ENCODE measurements at places on chromosomes 13 and 19. TPM values are rescaled to one million over a fixed set of nuclear protein-coding genes. Genes with fewer than 3 reads are reported as not detected.

DNA sequence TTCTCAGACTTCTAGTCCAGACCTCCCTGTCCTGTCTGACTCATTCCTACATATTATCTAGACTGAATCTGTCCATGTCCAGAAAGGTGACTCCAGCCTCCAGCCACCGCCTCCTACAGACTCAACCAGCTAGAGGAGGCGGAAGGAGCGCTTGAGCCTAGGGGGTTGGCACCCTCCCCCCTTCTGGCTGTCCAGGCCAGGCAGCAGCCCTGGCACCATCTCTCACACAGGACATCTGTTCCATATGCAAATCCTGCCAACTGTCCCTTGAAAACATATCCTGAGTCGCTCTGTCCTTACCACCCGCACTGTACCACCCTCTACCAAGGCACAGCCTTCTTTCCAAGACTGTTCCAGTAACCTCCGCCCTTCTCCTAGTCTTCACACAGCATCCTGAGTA, 150.7 kb upstream of the WASF3 start:
- DNase-seq: no peak

Gene ZNF177
- 3.1 TPM for total RNA-seq

DNA sequence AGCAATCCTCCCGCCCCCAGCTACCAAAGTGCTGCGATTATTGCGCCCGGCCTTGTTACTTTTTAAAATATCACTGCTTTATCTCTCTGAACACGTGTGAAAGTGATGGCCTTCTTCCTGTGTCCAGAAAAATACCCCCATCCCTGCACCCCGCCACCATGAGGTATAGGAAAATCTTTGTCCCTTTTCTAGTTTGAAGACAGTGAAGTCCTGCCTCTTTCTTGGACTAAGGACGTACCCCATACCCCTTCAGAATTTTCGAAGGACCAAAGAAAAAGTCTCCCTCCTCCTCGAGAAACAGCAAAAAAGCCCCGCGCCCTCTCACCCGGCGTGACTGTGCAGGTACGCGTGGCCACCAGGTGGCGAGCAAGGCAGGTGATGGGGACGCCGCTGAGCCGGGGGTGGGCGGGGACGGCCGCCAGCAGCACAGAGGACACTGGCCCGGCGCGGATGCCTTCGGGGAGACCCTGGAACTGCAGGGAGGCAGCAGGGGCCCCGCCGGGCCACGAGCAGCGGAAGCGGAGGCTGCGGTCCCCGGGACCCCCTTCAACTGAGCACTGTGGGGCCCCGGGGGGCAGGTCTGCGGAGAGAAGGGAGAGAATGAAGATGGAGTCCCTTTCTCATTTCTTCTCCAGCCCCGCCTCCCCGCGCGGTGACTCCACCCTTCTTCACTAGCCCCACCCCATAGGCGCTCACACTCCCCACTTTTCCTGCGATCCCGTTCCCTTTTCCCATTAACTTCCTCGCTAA, 3.2 kb downstream of the VSIG10L start:
- peak; percentile 75 for DNase-seq

GRCh38 chr19:6218491-6219146, 61.2 kb downstream of the MLLT1 start:
- peak; percentile 73 for DNase-seq

GRCh38 chr19:33283589-33283988, 18.7 kb downstream of the CEBPA start:
- DNase-seq: no peak

- DNase-seq: no peak
These were observed 393.8 kb downstream of the ITGBL1 start for GRCh38 chr13:101846249-101846648.

GRCh38 chr13:91212231-91212630, 135.3 kb upstream of the MIR17HG start:
- no peak for DNase-seq

DNA sequence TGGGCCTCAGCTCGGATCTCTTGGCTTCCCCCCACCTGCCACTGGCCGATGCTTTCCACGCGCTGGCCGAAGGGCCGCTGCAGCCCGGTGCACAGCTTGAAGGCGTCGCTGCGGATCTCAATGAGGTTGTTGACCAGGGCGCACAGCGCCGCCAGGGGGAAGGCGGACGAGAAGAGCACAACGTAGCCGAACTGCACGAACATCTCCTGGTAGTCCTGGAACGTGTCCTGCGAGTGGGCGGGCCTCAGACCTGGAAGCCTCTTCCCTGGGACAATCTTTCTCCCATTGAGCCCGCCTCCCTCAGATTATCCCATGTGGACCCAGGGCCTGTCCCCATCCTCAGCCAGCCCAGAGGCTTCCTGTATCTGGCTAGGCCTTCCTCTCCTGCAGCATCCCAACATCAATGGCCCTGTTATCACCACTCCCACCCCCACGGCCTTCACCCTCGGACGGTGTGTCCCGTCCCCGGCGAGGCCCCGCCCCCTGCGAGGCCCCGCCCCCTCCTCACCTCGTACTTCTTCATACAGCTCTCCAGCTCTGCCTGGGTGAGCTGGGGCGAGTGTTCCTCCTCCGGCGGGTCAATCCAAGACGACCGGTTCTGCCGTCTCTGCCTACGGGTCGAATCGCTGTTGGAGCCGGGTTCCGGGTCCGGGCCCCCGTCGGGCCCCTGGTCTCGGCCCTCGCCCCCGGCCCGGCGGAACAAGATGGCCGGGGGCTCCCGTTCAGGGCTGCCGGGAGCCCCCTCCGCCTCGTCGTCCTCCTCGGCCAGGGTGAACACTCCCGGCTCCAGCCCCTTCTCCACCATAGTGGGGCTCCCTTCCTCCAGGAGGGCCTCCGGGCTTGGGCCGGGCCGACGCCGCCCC, 6.8 kb downstream of the ANO8 start:
- no peak for DNase-seq

GRCh38 chr13:26980099-26981031, 191.2 kb downstream of the USP12 start:
- no peak for DNase-seq

Gene LRG1
- not detected for total RNA-seq

GRCh38 chr13:62038214-62038613, 622.6 kb upstream of the PCDH20 start:
- no peak for DNase-seq

GRCh38 chr13:75136151-75136550, 345.8 kb downstream of the TBC1D4 start:
- no peak for DNase-seq

Gene TNPO2
- 28.2 TPM for total RNA-seq

DNA sequence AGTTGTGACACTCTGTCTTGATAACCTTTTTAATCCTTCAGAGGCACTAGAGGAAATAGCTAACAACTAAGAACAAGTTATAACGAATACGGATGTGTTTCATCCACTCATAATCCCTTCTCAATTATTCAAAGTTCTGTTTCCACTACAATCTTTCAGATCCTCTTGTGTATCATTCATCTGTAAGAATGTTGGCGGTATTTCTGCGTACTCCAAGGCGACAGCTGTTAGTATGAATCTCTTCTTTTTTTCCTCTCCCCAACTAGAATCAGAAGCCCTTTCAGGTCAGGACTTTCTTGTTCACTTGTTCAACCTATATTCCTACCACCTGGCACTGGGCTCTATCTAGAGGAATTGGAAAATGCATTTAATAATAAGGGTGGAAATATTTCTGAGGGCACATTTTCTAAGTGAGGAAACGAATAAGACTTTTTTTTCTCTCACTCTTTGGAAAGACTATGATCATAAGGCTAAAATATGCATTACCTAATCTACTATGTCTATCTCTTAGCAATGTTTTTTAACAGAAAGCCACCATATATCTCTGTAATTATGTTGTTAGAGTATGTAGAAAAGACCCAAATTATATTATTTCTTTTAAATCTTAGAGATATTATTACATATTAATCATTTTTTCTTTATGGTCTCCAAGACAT, 492.9 kb downstream of the PCDH20 start:
- no peak for DNase-seq

DNA sequence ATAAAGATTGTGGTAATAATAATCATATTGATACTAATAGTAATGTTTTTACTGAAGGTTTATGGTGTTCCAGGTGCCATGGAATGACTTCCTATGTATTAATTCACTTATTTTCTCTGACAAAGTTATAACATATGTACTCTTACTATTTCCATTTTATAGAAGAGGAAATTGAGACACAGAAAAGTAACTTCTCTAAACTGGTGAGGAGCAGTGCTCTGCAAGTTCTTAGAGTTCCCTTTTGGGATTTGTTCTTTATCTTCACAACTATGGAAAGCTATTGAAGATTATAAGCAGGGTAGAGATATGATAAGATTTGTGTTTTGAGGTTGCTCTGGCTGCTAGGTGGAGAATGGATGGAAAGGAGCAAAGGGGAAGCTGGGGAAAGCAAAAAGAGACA, 83.9 kb upstream of the OLFM4 start:
- no peak for DNase-seq

DNA sequence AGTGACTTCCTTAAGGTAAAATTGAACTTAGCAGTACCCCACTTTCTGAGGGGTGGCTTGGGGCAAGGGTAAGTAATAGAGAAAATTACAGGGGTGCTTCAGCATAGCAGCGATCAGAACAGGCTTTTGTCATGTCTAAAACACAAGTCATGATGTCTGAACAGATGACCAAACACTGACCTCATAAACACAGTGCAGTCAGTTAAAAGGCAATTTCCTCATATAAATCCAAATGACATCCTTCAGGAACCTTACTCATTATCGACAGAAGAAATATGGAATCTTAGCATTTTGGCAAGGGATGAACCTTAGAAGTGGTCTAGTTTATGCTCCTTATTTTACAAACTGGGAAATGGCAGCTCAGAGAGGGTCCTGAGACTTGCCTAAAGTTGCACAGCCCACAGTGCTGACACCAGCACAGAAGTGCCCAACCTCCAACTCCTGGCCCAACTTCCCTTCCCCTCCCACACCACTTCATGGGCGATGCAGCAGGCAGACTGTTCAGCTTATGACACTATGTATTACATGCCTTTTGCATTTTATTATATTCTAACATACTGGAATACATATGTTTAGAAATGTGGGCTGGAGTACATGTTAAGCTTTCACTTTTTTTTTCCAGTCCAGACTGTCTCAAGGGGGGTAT, 3.6 kb downstream of the GJA3 start:
- DNase-seq: no peak

Gene TEX101
- total RNA-seq: not detected

DNA sequence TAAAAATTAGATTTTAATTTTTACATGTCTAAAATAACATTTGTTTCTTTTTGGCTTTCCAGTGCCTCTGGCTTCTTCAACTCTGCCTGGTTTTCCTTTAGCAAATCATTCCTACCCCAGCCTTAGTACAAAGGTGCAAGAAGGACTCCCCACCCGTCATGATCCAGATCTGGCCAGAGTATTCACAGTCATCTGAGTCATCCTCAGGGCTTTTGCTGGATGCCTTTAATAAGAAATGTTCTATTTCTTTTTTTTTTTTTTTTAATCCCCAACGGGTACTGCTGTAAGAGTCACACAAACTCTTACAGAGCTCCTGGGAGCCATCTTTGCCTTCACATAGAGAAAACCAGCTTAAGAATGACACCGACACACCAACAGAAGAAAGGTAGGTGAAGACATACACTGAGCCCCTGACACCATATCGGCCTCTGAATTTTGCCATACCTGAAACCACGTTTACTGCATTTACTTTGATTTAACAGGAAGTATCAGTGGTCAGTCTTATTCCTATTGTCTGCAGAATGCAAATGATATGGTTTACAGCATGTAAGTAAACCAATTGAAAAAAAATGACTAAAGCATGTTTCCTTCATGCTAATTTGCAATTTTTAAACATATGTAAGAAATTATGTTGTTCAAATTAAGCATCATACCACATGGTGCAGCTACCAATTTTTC, 184.4 kb downstream of the NALCN start:
- DNase-seq: peak; percentile 48

- peak; percentile 92 for DNase-seq
These were observed 67.4 kb downstream of the STK24 start for GRCh38 chr13:98509271-98510155.

GRCh38 chr13:66033924-66034323, 1196.2 kb downstream of the PCDH9 start:
- no peak for DNase-seq

Gene KPTN
- 12.1 TPM for total RNA-seq

Gene ZNF548
- 27.1 TPM for total RNA-seq

DNA sequence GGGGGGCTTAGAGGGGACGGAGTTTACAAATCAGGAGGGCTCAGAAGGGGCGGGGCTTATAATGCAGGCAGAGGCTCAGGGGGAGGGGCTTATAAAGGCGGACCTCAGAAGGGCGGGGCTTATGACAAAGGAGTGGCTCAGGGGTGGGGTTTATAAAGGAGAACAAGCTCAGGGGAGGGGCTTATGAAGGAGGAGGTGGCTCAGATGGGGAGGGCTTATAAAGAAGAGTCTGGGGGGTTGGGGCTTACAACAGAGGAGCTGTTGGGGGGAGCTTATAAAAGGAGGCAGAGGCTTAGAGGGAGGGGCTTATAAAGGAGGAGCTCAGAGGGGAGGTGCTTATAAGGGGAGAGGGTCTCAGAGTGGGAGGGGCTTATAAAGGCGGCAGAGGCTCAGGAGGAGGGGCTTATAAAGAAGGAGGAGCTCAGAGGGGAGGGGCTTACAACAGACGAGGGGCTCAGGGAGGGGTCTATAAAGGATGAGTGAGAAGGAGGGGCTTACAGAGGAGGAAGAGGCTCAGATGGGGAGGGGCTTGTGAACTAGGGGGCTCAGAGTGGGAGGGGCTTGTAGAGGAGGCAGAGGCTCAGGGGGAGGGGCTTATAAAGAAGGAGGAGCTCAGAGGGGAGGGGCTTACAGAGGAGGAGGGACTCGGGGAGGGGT, 1.0 kb downstream of the SMIM24 start:
- DNase-seq: no peak

Data from RPMI7951 (cell line).